Frontal cortex (tissue), 4 donors: ENCODE measurements at places on chromosomes 2 and 18. TPM values are rescaled to one million over a fixed set of nuclear protein-coding genes. Genes with fewer than 3 reads are reported as not detected.

GRCh38 chr2:110863726-110864125, 131.4 kb downstream of the ACOXL start:
- no peak for DNase-seq

- no peak for DNase-seq
Observed at GRCh38 chr2:169406891-169407290, 44.6 kb upstream of the LRP2 start.

DNA sequence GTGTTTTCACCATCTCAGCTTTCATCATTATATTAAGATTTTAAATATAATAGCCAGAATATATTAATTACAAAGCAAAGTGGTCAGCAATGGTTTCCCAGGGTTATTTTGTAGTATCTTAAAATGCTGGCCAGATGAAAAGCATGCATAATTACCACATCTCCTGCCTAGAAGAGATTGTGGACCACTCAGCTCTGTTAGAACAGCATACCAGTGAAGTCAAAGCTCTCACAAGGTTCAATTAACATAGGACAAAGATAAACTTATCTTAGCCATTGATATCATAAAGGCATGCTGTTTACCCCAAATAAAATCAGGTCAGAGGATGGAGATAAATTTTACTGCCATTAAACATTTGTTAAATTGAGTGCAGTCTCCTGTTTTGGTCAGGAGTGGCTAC, 19.3 kb upstream of the PDE1A start:
- no peak for DNase-seq

- DNase-seq: no peak
Observed at GRCh38 chr18:8065284-8065683, 498.2 kb downstream of the PTPRM start.

GRCh38 chr2:195559431-195559914, 97.6 kb upstream of the SLC39A10 start:
- DNase-seq: no peak

LDLRAD4 gene
- total RNA-seq: 60.7 TPM

SLC19A3 gene
- 2.0 TPM for total RNA-seq

CLEC4F gene
- not detected for total RNA-seq

CRYGC gene
- total RNA-seq: not detected

SLC35F5 gene
- total RNA-seq: 132 TPM
